ENCODE measurements at places on chromosomes 16 and 17.

- no peak for DNase-seq
These were observed 20.2 kb downstream of the NGFR start for GRCh38 chr17:49515196-49515770.

DNA sequence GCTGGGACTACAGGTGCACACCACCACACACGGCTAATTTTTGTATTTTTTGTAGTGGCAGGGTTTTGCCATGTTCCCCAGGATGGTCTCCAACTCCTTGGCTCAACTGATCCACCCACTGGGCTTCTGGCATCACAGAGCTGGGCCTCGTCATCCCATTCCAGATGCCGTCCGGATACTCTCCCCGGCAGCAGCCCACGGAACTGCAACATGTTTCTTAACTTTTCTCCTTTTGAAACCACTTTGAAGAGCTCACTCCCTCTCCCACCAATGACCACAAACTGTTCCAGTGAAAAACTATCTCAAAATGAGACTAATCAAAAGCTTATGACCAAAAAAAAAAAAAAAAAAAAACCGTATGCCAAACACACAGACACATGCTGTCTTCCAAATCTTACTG is 17.6 kb downstream of the PEMT start:
- no peak for DNase-seq

GRCh38 chr16:79264237-79265109 is 336.1 kb downstream of the MAF start:
- DNase-seq, result no peak

DNA sequence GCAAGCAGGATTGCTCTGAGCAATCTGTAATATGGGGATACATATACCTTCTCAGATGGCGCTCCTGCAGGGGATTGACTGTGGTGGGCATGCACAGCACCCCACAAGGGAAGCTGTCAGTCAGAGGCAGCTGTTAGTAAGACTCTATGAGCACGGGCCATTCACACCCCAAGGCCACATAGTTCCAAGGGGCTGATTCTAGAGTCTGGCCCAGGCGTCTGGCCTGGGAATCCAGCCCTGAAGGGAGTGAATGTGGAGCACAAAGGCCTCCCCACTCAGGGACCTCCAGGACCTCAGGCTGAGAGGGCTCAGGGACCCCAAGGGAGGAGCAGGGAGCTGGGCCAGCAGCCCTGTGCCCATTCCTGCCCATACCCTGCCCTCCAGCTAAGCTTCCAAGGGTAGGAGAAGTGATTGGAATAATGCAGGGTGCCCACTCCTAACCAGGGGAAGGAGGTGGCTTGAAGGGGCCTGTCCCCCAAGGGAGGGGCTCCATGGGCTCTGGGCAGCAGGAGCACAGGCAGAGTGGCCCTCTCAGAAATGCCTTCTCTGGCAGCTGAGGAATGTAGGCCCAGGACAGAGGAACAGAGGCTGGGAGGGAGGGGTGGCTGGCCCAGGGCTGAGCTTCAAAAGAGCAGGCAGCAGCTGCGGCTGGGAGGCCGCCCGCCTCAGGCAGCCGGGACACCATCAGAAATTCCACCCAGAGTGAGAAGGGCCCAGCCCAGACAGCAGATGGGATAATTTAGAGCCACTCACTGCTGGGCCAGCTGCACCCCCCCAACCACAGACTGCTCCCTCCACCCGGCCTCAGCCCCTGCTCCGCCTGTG is 48.9 kb upstream of the MRPS23 start:
- no peak for DNase-seq

DNA sequence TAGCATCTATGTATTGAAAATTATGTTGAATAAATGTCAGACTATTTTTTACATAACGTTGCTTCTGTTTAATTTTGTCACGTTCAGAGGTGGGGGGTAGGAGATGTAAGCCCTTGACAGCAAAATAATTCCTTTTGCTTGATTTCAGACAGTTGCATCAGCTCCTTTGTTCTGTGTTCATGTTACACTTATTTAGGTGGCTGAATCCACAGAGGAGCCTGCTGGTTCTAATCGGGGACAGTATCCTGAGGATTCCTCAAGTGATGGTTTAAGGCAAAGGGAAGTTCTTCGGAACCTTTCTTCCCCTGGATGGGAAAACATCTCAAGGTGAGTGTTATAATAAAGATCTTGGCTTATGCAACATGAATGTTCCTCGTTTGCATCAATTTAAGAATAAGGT is 4.5 kb downstream of the HERPUD1 start:
- DNase-seq, result no peak

DNA sequence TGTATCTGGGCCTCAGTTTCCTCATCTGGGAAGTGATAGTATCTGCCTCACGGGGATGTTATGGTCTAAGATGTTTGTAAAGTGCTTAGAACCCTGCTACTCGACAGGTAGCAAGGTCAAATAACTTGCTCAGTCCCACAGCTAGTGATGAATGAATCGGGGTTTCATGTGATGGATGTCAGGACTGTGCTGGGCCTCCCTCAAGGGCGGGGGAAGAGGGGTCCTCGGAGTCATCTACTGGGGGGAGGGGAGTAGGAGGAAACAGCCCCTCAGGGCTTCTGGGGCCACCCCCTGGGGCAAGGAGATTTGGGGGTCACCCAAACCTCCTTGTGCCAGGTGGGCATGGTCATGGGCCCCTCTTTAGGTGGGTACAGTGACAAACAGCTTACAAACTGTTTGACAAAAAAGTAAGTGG is 732 bp downstream of the PNPO start:
- no peak for DNase-seq

GRCh38 chr17:54153423-54153822 is 330.7 kb downstream of the KIF2B start:
- DNase-seq, result no peak

- DNase-seq, result no peak
These were observed 11.4 kb upstream of the MRPS23 start for GRCh38 chr17:57861000-57861789.

DNA sequence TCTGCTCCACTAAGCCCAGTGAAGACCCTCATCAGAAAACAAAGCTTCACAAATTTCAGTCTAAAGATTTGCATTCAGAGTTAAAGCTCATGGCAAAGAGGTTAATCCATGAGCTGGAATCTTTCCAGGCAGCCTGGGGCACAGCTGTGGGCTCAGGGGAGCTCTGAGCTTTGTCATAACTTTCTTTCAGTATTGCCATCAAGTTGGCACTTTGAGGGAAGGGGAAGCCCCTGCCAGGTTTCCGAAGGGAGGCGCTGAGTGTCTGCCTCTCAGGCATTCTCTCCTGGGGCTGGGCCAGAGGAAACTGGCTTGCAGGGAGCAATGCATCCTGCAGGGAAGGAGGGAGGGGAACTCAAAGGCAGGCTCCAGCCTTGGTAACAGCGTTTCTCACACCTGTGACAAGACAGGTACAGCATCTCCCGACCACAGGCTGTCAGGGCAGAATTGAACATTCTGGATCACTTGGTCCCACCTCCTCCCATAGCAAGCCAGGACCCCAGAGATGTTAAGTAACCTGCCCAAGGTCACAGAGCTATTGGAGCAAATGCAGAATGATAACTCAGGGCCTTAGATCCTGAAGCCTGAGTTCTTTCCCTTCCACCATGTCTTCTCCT is 3.9 kb downstream of the LPO start:
- no peak for DNase-seq
